Dermis microvascular lymphatic vessel endothelial cell (primary cell): ENCODE measurements at places on chromosomes 16 and 17.
A peak's percentile ranks its signal among the peaks of the same experiment; 100 is the strongest.

GRCh38 chr17:74549343-74549742, 3.4 kb upstream of the CD300C start:
- DNase-seq, result no peak

DNA sequence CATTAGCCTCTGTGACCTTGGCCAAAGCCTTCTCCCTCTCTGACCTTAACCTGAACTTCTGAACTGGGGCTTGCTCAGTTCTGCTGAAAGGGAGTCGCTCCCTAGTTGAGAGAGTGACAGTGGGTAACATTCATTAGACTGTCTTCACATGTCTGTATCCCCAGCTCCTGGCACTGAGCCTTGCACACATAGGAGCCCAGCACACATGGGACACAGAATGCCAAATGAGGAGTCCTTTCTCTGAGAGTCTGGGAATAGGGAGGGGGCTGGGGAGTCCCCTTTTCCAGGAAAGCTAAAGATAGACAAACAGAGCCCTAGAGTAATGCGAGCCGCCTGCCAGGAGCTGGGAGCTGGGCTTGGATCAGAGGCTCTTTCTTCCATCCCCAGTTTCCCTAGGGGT, 2.5 kb downstream of the TAC4 start:
- no peak for DNase-seq

- DNase-seq, result no peak
These were observed 50.0 kb downstream of the NUP93 start for GRCh38 chr16:56779906-56780305.

GRCh38 chr17:72254808-72255449, 134.1 kb downstream of the SOX9 start:
- DNase-seq, result no peak

DNA sequence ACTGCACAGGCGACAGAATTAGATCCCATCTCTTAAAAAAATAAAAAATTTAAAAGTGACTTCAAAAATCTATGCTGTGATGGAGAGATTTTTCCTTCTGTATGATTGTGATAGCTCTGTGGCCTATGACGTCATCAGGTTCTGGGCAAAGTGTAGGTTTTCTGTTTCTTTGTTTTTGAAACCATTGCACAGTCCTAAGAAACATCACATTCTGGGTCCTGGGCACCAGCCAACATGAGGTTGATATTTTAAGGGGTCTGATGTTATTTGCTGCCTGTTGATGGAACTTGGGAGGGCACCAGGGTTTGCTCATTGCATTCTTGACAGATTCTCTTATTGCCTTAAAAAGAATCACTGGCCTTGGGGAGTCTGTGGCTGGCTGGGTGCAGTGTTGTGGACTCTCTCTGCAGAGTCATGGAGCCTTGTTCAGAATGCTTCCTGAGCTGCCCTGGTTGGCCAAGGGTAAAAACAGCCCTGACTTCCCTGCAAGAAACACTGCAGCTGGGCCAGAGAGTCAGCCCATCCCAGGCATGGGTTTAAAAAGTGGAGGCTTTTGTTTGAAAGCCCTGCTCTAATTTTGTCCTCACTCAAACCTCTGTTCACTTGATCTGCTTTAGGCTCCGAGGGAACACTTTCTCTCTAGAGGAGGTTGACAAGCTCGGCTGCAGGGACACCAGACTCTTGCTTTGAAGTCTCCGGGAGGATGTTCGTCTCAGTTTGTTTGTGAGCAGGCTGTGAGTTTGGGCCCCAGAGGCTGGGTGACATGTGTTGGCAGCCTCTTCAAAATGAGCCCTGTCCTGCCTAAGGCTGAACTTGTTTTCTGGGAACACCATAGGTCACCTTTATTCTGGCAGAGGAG, 10.5 kb upstream of the CYLD start:
- DNase-seq, result no peak

DNA sequence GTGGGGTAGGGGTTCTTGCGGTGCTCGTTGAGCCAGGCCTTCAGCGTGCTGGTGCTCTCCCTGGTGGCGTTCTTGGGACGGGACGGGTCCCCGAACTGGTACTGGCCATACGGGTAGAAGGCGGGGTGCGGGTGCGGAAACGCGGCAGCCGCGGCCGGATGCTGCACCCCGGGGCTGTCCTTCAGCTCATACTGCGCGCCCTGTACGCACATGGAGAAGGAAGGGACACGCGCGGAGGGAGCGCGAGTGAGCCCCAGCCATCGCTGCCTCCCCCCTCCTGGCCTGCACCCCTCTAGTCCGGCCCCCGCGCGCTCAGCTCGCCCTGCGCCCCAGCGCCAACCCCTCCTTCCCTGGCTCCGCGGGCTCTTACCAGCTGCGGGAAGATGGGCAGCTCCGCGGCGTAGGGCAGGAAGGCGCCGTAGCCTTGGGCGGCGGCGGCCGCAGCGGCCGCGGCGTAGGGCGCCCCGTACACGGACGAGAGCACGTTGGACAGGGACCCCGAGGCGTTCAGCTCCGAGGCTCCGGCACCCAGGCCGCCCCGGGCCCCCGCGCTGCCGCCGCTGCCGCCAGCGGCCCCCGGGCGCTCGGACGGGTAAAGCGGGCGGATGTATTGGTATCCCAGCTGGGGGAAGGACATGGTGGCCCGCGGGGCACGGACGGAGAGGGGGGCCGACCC, 1.0 kb downstream of the IRX3 start:
- no peak for DNase-seq

GRCh38 chr17:13587487-13588338, 14.0 kb downstream of the HS3ST3A1 start:
- DNase-seq, result no peak

- no peak for DNase-seq
These were observed 46.3 kb downstream of the ABCC12 start for GRCh38 chr16:48109475-48109874.

DNA sequence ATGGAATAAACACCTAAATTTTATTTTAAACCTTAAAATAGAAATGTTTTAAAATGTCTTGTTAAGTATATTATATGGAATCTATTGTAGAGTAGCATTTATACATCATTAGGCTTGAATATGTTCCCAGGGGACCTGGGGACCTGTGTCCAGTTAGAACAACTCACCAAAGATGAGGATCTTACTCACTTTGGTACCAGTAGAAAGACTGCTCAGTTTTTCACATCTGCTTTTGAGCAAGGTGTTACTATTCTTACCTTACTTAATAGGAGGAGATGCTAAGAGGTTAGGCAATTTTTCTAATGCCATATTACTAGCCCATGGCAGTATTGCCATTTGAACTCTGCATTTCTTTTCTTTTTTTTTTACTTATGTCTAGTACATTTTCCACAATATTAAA, 14.7 kb downstream of the STXBP4 start:
- DNase-seq, result no peak

DNA sequence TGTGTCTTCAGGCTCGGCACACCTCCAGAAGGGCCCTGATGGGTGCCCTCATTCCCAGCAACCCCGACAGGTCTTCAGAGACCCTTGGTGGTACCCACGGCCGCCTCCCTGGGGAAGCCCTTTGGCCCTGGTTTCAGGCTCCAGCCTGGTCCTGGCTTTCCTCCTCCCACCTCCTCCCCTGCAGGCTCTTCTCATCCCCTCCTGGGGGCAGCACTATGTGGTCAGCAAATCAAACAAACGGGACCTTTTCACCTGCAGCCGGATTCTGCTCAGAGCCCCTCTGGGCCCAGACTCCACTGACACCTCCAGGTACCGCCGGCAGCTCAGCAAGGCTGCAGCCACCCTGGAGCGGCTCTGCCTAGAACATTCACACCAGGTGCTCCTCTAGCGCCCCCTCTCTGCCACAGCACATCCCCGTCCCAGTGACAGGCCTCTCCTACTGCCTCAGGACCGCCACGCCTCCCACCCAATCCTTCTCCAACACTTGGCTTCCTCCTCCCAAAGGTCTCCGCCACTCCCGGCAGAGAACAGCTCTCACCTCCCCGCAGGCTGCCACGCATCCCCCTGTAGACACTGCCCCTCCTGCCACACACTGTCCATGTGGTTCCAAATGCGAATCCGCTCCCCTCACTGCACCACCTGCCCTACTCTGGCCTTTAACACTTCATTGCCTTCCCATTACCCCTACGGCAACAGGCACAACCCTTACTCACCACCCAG, 12.0 kb downstream of the CORO7 start:
- DNase-seq, result no peak

GRCh38 chr17:73841431-73842060, 197.3 kb upstream of the SDK2 start:
- DNase-seq, result no peak

GRCh38 chr17:70564006-70564620, 394.8 kb downstream of the KCNJ2 start:
- peak; percentile 34 for DNase-seq

DNA sequence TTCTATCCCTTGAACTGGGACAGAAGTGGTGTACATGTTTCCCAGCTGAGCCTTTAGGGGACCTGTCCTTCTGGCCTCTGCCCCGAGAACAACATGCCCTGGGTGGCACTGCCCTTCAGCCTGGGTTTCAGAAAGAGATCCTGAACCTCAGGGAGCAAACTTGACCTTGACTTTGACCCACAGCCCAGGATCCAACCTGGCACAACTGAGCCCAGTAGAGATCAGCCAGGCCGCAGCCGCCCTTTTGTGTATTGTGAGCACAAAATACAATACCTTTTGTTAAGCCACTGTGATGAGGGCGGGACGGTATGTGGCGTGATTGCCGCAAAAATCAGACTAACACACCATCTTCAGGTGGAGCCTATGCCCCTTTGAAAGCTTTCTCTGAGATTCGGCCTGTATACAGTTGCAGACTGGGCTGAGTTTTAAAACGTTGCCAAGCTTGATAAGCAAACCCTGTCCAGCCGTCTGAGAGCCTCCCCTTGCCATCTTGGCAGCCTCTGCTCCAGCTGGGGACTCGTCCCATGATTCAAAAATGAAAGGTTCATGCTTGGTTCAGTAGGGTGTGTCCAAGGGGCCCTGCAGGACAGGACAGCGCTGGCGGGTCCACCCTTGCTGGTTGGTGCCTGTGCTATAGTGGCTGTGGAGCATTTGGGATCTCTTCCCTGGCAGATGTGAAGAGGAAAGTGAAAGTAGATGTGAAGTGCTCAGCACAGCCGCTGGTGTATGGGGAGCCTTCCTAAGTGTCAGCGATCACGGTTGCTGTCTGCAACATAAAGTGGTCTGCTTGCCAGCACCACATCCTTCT, 40.3 kb downstream of the FOXL1 start:
- no peak for DNase-seq

DNA sequence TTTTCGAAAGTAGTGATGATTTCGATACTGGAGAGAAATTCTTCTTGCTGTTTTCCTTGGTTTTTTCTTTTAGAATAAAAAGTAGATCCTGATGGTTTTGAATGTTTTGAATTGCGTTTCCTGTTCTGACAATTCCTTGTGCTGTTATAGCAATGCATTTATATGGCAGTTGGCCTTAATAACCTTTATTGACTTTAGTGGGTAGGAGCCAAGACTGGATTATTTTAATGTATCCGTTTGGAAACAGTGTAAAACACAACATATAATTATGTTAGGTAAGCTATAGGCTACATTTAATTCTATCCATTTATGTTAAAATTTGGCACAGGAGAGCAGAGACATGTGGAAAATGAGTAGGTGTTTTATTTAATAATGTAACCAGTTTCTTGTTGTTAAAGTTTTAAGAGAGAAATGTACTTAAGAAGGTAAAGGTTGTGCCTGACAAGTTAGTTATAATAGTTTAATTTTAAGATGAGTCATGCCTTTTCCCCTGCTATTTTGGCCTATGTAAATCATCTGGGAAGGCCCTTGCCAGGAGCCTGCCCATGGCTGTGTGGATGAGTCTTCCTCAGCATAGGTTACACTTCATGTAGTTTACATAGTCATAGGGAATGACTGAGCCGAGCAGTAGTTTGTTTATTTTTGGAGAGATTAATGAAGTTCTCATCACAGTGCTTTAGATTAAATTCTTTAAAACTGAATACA, 189.9 kb downstream of the FTO start:
- peak; percentile 73 for DNase-seq

GRCh38 chr17:76953946-76954345, 85.7 kb downstream of the MGAT5B start:
- DNase-seq, result no peak

DNA sequence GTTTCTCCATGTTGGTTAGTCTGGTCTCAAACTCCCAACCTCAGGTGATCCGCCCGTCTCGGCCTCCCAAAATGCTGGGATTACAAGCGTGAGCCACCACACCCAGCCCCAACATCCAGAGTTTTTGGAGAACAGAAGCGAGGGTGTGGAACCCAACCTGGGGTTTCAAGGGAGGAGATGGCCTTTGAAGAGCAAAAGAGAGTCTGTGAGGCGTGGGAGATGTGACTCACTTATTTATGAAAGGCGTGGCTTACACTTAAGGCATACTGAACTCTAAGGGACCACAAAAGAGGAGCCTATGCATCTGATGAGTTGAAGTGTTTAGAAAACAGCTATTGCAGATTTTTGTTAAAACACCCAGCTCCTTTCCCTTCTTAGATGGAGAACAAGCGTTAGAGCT, 18.9 kb downstream of the ARSG start:
- DNase-seq, result no peak

DNA sequence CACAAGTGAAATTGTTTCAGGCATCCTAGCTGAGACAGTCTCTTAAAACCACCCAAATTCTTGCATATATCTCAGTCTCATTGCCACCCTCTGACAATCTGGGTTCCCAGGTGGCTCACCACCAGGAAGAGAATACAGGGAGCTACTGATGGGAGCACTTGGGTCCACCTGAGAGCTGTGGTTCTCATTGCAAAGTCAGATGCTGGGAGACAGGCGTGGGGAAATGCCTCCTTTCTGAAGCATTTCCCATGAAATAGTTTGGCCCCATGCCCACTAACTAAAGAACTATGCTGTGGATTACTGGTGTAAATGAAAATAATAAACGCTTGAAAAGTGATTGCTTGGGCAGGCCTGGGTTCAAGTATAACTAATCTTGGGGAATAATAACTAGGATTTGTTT, 70.3 kb downstream of the CMC2 start:
- peak; percentile 88 for DNase-seq

GRCh38 chr17:76599694-76600460, 14.2 kb upstream of the ST6GALNAC2 start:
- DNase-seq, result peak; percentile 9

GRCh38 chr16:57485916-57486857, at the start of gene DOK4:
Gene DOK4 (minus strand): TSS chr16:57486493. CDS start chr16:57479507, 6,986 bp downstream.
- peak; percentile 73 for DNase-seq

GRCh38 chr17:78258323-78259191, 27.1 kb downstream of the TMEM235 start:
- peak; percentile 55 for DNase-seq
